ENCODE measurements at places on chromosomes 3 and 15. TPM values are rescaled to one million over a fixed set of nuclear protein-coding genes. Genes with fewer than 3 reads are reported as not detected.

DNA sequence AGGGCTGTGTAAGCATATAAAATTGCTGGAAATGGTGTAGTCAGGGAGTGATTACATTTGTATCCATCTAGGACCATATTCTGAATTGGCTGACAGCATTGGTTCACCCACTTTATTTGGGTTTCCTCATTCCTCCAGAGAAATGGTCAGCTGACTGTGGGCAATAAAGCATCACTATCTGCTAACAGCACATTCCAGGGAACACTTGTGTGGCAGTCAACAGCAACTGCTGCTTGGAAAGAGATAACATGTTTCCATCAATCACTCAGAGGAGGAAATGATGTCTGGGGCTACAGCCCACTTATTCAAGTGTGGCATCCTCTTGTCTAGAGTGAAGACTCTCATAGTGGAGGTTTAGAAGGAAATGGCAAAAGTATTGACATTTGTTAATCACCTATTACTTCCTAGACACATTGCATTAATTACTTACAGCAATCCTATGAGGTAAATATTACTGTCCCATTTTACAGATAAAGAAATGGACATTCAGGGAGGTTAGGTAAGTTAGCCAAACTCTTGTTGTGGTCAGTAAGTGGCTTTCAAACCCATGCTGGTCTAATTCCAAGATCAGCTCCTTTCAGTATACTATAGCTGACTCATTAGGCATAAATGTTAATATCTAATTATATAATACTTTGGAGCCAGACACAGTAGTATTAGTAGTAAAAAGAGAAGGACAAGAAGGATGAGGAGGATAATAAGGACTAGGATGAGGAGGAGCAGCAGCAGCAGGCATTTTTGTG lies 247.8 kb downstream of the ALCAM start:
- H3K4me3 ChIP-seq, result no peak overlapping the region
- H3K27ac ChIP-seq, result no peak overlapping the region
- no peak for DNase-seq
- H3K4me1 ChIP-seq, result peaks cover 40% of the 10 kb centered on the region

KLHL6 gene
- total RNA-seq, result 0.07 TPM

DNA sequence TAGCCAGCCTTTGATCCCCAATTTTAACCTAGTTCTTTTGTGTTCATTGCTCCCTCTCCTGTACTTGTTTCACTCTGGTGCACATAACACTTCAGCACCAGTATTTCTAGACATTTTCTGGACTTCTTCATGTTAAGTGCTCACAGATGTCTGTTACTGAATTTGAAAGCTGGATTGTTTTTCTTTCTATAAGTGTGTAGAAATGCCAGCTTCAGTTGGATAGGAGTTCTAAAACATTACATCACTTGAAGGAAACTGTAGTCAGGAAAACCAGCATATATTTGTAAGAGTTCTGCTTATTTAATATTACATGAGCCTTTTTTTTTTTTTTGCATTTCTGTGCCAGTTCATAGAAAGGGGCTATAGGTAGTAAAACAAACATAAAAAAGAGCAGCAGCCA lies 21.6 kb downstream of the QTRT2 start:
- H3K4me1 ChIP-seq, result peaks cover 5% of the 10 kb centered on the region
- H3K27me3 ChIP-seq, result no peaks in the 10 kb centered on the region
- H3K27ac ChIP-seq, result peak overlapping the region; percentile 54
- DNase-seq, result no peak
- H3K36me3 ChIP-seq, result peaks cover 37% of the 10 kb centered on the region
- no peak overlapping the region for H3K4me3 ChIP-seq

GRCh38 chr15:96321639-96322535 lies 8.6 kb upstream of the NR2F2 start:
- H3K36me3 ChIP-seq, result no peaks in the 10 kb centered on the region
- H3K27me3 ChIP-seq, result no peaks in the 10 kb centered on the region
- peak overlapping the region; percentile 89 for H3K27ac ChIP-seq
- no peak for DNase-seq
- peak overlapping the region; percentile 69 for H3K4me3 ChIP-seq

ECE2 gene
- not detected for total RNA-seq

DNA sequence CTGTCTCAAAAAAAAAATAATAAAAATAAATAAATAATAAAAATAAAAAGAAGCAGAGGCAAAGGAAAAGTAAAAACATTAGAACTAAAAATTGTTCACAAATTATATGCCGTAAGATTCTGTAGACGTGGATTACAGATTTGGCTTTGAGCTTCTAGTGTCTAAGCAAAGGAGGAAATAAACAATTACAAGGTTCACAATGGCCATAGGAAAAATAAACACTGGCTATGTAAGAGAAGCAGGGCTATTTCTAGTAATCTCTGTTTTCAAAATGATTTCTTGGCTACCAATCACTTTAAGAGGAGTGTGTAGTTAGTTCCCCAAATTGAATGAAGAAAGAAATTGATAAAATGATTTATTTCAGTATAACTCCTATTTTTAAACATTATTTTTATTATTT lies 54.5 kb downstream of the TMEM41A start:
- H3K27me3 ChIP-seq, result no peaks in the 10 kb centered on the region
- H3K27ac ChIP-seq, result no peak overlapping the region
- H3K4me1 ChIP-seq, result peaks cover 11% of the 10 kb centered on the region

DNA sequence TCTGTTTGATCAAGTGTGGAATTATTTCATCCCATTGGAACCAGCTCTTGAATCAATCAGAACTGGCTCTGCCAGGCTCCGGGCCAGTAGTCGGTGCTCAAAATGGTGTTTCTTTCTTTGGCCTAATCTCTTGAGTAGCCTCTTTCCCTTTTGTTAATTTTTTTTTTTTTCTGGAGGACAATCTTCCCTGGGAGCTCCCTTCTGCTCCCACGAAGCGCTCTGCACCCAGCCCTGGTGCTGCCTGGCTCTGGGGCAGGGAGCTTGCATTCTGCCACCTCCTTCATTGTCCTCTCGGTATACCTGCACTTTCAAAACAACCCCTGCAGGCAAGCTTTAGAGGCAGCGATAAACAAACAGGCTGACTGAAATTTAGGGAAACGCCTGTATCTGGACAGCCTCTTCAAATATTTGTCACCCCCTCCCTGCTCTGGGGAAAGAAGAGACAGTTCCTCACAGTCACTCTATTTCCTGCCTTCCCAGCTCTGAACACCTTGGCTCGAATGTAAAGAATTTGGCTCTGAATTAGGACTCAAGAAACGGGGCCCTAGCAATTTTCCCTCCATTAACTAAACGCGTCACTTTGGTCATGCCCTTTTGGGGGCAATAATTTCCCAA lies 1.1 kb upstream of the THSD4 start:
- H3K4me3 ChIP-seq, result peak overlapping the region; percentile 72
- H3K27me3 ChIP-seq, result peaks cover 24% of the 10 kb centered on the region
- DNase-seq, result no peak
- no peaks in the 10 kb centered on the region for H3K36me3 ChIP-seq

- H3K27ac ChIP-seq, result no peak overlapping the region
- no peak for DNase-seq
- H3K4me1 ChIP-seq, result no peaks in the 10 kb centered on the region
- H3K4me3 ChIP-seq, result no peak overlapping the region
- no peaks in the 10 kb centered on the region for H3K36me3 ChIP-seq
Observed at GRCh38 chr3:12040902-12041301, 36.7 kb downstream of the SYN2 start.

- no peak overlapping the region for H3K4me3 ChIP-seq
- no peak for DNase-seq
Observed at GRCh38 chr3:17354341-17354740, 388.1 kb downstream of the TBC1D5 start.

- no peak overlapping the region for H3K27ac ChIP-seq
- peaks cover 11% of the 10 kb centered on the region for H3K4me1 ChIP-seq
- H3K36me3 ChIP-seq, result no peaks in the 10 kb centered on the region
- H3K27me3 ChIP-seq, result no peaks in the 10 kb centered on the region
- no peak for DNase-seq
Observed at GRCh38 chr15:62636823-62637573, 405.5 kb upstream of the TPM1 start.

- H3K36me3 ChIP-seq, result no peaks in the 10 kb centered on the region
- no peak overlapping the region for H3K27ac ChIP-seq
- no peaks in the 10 kb centered on the region for H3K27me3 ChIP-seq
Observed at GRCh38 chr3:146343551-146343950, 92.6 kb upstream of the PLSCR4 start.

- H3K27ac ChIP-seq, result no peak overlapping the region
- peaks cover 2% of the 10 kb centered on the region for H3K27me3 ChIP-seq
- H3K4me1 ChIP-seq, result peaks cover 16% of the 10 kb centered on the region
- no peak overlapping the region for H3K4me3 ChIP-seq
- no peak for DNase-seq
Observed at GRCh38 chr3:149809699-149810098, 3.3 kb upstream of the RNF13 start.

GRCh38 chr3:47276558-47276957 lies 6.0 kb downstream of the KIF9 start:
- DNase-seq, result no peak
- H3K4me3 ChIP-seq, result no peak overlapping the region
- H3K4me1 ChIP-seq, result peaks cover 2% of the 10 kb centered on the region
- H3K27me3 ChIP-seq, result no peaks in the 10 kb centered on the region
- no peaks in the 10 kb centered on the region for H3K36me3 ChIP-seq
- H3K27ac ChIP-seq, result no peak overlapping the region
